ENCODE measurements at places on chromosomes 7 and 10.

- DNase-seq, result no peak
These were observed 22.1 kb downstream of the POLR3A start for GRCh38 chr10:78007172-78007571.

DNA sequence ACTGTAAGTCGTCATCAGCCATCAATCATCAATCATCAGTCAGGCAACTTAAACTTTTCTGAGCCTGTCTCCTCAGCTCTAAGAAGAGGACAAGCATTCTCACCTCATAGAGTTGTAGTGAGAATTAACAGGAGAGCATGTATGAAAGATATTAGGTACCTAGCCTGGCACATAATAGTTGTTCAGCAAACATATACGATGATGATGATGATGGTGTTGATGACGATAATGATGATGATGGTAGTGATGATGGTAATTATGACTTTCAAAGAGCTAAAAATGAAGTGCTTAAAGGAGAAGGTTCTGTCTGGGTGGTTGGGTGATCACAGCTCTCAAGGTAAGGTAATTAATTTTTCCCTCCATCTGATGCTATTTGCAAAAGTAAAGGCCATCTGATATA is 55.1 kb upstream of the ADRB1 start:
- no peak for DNase-seq

- no peak for DNase-seq
These were observed 145.5 kb downstream of the KLF6 start for GRCh38 chr10:3639546-3639945.

DNA sequence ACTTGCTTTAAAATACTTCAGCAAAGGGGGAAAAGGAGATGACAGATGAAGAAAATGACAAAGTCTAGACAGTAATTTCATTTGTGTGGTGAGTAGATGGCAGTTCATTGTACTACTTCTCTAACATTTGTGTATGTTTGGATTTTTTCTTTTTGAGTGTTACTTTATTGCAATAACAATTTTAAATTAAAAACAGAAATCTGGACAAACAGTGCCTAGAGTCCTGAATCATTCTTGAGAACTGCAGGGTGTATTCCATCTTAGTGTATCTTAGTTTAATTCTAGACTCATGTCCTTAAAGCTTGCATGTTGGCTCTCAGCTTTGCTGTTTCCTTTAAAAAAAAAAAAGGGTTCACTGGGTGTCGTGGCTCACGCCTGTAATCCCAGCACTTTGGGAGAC is 31.1 kb downstream of the HOXA1 start:
- DNase-seq, result no peak

GRCh38 chr10:60618861-60619260 is 159.4 kb upstream of the CDK1 start:
- DNase-seq, result no peak

- DNase-seq, result no peak
These were observed 120.9 kb upstream of the KAT6B start for GRCh38 chr10:74705358-74705980.

Data from femur (tissue), 1 donor.